ENCODE measurements at places on chromosomes 5 and 9. TPM values are rescaled to one million over a fixed set of nuclear protein-coding genes. Genes with fewer than 3 reads are reported as not detected.

The RAB3C gene
- not detected for total RNA-seq

The SPATA31D4 gene
- under 0.01 TPM for total RNA-seq

The GMCL2 gene
- total RNA-seq, result not detected

The TAF11L5 gene
- not detected for total RNA-seq

The TRMO gene
- total RNA-seq, result 18.8 TPM

The SEMA6A gene
- 0.12 TPM for total RNA-seq

The PGM5 gene
- total RNA-seq, result 74.4 TPM

The SCGB3A2 gene
- not detected for total RNA-seq

The LRRTM2 gene
- total RNA-seq, result 0.12 TPM

The OR1Q1 gene
- not detected for total RNA-seq

The ADAMTSL2 gene
- not detected for total RNA-seq

The FBP1 gene
- total RNA-seq, result not detected

The ARL14EPL gene
- 0.89 TPM for total RNA-seq

The FCN2 gene
- total RNA-seq, result not detected

The QSOX2 gene
- total RNA-seq, result 19.0 TPM

The HCN1 gene
- total RNA-seq, result under 0.01 TPM

The CLIC3 gene
- total RNA-seq, result 0.55 TPM

The GABRG2 gene
- not detected for total RNA-seq

The GPX8 gene
- 126 TPM for total RNA-seq

The FBN2 gene
- total RNA-seq, result 95.7 TPM

The PITX1 gene
- total RNA-seq, result 1.5 TPM

The CBY3 gene
- total RNA-seq, result not detected

The PCDHGA11 gene
- 11.7 TPM for total RNA-seq

Measured in uterine smooth muscle cell (primary cell).